ENCODE measurements at places on chromosomes 4 and X.
A peak's percentile ranks its signal among the peaks of the same experiment; 100 is the strongest.

DNA sequence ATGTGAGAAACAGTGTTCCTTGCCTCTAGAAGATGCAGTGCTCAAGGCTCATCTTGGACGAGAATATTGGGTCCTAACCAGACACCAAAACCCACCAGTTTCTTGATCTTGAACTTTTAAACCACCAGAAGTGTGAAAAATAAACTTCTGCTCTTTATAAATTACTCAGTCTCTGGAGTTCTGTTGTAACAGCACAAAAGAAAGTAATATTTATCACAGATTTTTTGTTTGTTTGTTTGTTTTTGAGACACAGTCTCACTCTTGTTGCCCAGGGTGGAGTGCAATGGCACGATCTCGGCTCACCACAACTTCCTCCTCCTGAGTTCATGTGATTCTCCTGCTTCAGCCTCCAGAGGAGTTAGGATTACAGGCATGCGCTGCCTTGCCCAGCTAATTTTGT is 371.1 kb upstream of the NDST4 start:
- DNase-seq = no peak

DNA sequence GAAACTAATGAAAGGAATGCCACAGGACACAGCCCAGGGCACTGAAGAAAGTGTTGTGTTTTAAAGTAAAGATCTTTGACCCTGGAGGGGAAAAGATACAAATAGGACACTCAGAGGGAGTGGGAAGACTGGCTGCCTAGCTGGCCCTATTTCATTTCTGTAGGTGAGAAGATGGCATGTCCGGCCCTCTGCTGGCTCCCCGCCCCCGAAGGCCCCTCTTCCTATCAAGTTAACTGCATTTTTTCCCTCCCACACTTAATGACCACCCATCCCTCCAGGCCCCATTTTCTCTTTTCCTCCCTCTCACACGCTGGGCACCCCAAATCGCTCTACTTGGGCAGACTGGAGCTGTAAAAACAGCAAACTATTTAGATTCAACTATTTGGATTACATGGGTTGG is 5.5 kb upstream of the TRIM75 start:
- no peak for DNase-seq

- DNase-seq = no peak
Observed at GRCh38 chrX:68932611-68933010, 103.8 kb downstream of the EFNB1 start.

DNA sequence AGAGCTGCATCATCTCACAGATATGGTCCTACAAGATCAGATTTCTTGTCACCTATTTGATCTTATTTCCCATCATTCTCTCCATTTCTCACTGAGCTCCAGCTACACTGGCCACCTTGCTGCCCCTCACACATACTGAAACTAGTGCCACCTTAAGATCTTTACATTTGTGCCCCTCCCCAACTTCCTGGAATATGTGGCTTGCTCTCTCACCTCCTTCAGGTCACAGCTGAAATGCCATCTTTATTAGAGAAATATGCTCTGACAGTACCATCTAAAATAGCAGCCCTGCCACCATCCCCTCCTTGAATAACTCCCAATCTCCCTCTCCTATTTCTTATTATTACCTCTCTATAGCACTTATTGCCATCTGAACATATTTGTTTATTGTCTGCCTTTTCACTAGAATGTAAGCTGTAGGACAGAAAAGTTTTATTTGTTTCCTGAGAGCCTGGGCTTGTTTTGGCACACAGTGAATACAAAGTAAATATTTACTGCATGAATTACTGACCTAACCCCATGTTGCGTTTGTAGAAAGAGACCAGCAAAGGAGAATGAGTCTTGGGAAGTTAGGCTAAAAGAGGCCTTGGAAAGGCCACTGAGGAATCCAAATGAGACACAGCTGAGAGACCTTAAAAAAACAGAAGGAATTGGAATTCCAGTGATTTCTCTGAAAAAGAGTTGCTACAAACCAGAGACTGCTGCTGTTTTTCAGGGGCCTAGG is 22.7 kb downstream of the DYNLT3 start:
- no peak for DNase-seq

DNA sequence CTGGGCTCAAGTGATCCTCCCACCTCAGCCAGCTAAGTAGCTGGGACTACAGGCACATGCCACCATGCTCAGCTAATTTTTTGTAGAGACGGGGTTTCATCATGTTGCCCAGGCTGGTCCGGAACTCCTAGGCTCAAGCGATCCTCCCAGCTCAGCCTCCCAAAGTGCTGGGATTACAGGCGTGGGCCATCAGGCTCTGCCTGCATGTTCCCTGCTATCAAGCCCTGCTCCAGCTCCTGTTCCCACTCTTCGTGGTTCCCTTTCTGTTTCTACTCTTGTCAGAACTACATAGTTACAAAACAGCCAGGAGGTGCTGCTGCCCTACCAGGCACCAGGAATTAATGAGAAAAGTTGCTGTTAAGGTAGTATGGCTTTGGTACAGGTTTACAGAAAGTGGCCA is 8.7 kb downstream of the TIMP1 start:
- DNase-seq = no peak

- no peak for DNase-seq
Observed at GRCh38 chr4:38360201-38360600, 303.8 kb upstream of the KLF3 start.

DNA sequence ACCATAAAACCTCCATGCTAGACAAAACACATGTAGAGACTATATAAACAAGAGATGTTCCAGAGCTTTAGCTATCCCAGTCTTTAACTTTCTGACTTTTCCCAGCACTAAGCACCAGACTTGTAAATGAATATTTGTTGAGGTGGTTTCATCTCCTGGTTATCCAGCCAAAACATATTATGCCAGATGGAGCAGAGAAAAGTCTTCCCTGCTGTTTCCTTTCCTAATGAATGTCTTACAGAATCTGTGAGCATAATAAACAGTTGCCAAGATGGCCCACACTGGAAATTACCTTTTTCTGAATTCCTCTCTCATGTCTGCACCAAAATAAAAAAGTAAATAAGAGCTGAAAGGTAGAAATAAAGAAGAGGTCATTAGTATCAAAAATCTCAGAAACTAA is 159.2 kb downstream of the TECRL start:
- no peak for DNase-seq

DNA sequence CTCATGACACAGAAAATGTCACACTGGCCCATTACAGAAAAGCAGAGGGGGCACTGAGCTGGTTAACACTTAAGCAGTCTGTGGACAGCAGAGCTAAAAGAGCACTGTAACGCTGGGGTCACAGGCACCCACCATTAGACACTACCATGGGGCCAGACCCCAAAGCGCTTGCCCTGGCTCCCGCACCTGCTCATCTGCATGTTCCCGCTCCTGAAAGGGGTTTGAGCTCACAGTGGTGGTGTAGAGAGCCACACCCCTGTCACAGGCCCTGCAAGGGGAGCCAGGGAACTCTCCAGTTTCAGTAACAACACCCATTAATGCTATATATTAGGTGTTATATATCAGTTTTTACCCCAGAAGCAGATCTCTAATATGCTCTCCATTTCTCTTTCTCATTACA is 187.0 kb downstream of the ANKRD50 start:
- no peak for DNase-seq

DNA sequence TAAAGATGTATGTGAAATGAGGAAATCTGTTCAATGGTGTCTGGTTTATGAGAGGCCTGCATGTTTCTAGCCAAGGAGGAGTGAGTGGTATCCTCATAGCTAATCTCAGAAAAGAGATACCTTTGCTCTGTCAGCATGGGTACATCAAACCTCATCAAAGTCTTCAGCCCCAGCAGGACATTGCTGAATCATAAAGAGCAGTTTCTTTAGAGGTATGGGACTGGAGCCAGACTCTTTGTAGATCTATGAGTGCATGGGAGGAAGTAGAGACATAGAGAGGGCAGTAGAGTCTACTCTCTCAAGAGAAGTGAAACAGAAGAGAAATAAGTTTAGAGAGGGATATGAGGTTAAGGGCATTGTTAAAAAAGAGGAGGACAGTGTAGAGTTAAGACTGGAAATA is 1950.9 kb downstream of the ARAP2 start:
- no peak for DNase-seq

DNA sequence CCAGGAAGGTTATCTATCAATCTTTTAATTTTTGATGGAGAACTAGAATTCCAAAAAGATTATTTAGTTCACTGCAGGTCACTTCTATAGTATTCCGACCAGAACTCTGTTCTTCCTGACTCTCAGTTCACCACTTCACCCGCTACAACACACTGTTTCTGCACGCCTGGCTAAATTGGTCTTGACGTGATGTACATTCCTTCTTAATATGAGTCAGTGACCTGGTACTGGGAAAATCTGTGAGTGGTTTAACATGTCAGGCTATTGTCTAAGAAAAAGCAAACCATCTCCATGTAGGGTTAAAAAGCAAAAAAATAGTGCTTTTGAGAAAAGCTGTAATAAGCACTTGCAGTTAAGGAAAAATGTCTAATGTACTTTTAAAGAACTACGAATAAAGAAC is 120.4 kb downstream of the NDST3 start:
- no peak for DNase-seq

DNA sequence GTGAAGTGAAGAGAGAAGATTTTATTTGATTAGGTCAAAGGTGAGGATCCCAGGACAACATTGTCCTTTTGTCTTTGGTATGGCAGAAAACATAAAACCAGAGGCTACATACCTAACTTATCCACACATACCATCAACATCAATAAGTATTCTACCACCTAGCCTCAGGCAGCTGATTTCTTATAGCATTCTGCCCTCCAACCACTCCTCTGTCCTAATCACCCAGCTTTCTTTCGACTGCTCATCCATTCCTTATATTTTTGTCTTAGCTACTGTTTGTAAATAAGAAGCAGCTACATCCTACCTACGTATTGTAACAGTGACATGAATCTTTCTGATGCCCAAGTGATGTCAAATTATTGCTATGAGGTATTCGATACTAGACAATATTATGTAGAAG is 129.4 kb downstream of the ANAPC10 start:
- no peak for DNase-seq

- DNase-seq = no peak
Observed at GRCh38 chrX:138082251-138082650, 516.3 kb downstream of the ZIC3 start.

DNA sequence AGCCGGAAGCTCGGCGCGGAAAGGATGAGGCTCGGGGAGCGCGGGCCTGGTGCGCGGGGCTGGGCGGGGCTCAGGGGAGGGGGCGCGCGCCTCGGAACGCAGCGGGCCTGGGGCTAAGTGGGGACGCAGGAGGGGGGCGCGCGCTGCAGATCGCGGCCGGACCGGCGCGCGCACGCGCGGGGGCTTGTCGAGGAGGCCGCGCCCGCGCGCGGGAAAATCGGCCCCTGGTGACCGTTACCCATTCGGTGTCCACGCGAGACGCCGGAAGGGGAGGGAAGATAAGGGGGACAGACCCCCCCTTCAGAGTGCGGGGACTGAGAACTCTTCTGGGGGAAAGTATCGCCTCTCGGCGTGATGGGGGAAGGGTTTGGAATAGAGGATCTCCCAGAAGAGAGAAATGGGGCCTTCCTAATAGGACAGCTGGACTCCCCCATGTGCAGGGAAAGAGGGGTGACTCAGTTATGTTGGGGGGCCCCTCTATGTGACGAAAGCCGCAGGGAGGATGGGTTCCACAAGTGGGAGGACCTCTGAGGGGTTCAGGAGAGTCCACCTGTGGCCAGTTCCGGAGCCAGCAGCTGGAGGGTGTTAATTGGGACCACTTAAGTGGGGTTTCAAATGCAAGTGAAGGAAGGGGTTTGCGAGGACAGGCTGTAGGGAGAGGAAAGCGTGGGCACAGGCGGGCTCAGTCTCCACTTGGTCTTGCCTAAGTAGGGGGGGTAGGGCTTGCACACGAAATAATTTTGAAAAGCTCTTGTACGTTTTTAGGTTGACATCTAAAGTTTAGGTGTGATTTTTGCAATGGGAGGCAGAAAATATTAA is 584 bp downstream of the SUV39H1 start:
- peak; percentile 54 for DNase-seq

DNA sequence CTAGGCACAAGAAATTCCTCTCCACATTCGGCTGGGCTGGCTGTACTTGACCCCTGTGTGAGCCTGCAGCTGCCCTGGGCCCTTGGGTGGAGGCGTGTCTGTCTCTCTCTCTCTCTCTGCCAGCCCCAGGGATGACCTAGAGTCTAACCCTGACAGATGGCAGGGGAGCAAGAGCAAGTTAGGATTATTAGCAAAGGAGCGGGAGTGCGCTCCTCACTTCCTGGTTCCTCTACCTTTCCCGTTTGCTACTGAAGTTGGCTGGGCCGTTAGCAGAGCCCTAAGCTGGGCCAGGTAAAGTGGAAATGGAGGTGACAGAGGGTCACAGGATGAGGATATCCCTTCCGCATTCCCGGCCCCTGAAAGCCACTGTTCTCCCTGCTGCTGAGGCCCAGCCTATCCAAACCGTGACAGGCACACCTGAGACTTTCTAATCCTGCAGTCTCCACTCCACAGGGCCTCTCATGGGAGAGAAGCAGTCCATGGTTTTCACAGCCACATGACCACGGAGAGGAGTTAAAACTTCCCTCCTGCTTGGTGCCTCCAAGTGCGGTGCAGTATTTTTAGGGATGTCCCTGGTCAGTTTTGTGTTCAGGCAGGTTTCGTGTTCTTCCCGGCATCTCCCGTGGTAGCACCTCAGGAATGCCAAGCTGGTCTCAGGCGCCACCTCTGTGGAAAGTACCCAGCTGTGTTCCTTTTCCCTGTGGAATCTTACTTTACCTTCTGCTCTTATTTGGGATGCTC is 79.3 kb downstream of the CLDN22 start:
- no peak for DNase-seq

DNA sequence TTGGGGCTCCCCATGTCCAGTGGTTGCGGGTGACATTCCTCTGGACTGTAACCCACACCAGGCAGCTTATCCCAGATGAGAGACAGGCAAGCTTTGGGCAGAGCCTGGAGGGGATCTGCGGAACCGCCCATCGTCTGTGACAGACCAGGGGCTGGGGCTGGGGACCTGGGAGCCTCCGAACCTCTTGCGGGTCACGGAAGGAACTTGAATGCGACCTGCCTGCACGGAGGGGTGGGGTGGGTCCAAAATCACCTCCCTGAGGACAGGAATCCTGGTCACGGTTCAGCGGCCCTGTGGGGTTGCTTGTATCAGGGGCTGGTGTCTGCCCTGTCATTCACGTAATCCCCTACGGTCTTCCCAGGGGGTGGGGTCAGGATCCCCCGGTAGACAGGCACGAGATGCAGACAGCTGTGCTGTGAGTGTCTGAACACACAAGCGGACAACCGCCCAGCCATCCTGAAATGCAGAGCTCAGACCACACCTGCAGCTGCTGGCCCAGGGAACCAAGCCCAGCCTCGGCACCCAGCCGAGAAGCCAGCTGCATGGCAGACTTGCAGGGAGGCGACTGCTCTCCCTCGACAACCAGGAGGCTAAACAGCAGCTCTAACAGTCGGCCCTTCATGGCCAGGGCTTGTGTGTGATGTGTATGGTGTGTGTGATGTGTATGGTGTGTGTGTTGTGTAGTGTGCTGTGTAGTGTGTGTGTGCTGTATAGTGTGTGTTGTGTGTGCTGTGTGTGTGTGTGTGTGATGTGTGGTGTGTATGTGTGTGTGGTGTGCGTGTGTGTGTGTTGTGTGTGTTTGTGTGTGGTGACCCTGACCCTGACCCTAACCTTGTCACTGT is 105.9 kb upstream of the ADRA2C start:
- peak; percentile 92 for DNase-seq
